AG08396 (cell line): ENCODE measurements at places on chromosomes 6 and 20.

- no peak for DNase-seq
Measured at GRCh38 chr6:46263707-46264086, 92.9 kb upstream of the ENPP5 start.

- no peak for DNase-seq
Measured at GRCh38 chr6:6461138-6461537, 127.4 kb upstream of the LY86 start.

DNA sequence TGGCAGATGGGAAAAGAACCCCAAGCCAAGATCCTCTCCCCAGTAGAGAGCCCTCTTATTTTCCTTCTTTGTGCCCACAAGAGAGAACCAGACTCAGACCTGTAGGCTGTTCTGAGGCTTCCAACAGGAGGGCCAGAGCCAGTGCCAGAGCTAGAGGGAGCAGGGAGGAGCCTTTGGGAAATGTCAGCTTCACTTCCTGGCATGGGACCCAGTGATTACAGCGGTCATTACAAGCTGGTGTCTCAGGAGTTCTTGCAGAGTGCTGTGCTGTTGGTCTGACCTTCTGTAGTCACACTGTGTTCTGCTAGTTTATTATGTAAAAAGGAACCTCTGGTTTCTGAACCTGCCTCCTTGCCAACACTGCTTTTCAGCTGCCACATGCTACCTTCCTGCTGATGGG, 38.9 kb downstream of the STK35 start:
- DNase-seq, result peak; percentile 28

DNA sequence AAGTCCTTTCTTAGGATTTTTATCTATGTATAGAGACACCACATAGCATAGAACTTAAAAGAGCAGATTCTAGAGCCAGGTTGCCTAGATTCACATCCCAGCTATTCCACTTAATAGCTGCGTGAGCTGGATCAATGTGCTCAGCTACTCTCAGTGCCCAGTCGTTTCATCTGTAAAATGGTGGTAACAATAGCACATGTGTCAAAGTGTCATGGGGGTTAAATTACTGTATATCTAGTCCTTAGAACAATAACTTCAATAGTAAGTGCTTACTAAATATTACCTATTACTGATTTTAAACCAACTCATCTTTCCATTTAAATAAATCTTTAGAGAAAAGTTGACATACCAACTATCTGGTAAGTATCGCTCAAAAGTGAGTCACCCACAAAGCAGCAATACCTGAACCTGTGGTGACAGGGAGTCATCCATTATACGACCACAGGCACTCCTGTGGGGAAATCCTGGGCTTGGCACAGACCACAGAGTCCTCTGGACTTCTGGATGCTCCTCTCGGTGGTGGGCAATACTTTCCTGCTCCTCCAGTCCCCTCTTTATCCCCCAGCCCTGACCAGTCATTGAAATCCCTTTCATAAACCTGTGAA, 154.8 kb downstream of the PDSS2 start:
- no peak for DNase-seq

- DNase-seq, result no peak
Measured at GRCh38 chr20:10963717-10964266, 290.0 kb upstream of the JAG1 start.

DNA sequence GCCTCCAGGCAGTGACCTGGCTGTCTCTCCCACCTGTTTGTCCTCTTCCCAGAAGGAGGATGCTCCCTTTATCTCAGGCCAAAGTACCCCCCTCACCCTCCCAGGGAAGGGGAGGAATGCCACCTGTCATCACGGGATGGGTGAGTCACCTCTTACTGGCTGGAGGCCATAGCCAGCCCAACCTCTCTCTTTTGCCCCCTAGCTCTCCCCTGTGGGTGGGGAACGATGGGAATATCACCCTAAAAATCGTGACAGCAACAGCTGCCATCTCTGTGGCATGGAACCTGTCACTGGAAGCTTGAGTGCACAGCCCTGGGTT, 137.5 kb upstream of the PTPN1 start:
- DNase-seq, result no peak

DNA sequence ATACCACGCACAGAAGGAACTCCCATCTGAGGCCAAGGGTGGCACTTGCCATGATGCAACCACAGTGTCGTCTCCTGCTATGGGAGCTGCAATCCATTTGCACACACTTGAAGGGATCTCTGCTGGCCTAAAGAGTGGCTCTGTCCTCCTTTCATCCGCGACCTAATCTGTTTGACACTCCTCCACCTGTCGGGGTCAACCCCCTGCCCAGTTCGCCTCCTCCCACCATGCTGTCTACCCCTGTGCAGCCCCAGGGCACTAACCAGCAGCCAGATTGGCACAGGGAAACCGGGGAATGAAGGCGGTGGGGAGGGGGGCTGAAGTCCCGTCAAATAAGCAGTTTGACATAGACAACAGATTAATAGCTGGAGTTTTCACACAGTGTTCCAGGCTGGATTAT, 58.1 kb upstream of the FOXQ1 start:
- DNase-seq, result no peak

DNA sequence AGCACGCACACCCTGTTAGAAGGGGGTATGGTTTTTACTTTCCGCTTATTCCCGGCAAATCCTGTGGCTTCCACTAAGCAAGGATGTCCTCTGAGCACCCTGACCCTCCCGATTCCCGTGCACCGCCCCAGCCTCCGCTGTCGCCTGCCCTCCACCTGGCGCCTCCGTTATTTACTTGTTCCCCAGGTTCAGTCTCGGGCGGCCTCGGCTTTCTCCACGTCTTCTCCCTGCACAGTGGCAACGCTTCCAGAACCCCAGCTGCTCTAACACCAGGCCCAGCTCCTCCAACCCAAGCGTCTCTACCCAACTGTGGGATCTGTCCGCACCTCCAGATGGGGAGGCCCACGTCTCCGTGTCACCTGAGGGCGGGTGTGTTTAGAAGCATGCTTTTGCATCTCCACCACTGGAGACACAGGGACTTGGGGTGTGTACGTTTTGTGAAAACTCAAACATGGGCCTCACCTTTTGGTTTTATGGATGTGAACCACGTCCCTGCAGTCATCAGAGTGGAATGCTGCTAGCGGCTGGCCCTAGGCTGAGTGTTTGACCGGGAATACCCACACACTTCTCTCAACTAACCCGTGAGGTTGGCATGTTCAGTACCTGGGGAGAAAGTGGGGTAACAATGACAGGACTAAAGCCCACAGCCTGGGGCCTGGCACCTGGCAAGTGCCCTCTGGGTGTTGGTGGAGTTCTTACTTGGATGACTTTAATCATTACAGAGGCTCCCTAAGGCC, 79.9 kb downstream of the THBS2 start:
- no peak for DNase-seq

- DNase-seq, result no peak
Measured at GRCh38 chr6:47603995-47604394, 94.4 kb upstream of the ADGRF4 start.

- DNase-seq, result no peak
Measured at GRCh38 chr20:59247731-59248684, 52.4 kb upstream of the EDN3 start.

DNA sequence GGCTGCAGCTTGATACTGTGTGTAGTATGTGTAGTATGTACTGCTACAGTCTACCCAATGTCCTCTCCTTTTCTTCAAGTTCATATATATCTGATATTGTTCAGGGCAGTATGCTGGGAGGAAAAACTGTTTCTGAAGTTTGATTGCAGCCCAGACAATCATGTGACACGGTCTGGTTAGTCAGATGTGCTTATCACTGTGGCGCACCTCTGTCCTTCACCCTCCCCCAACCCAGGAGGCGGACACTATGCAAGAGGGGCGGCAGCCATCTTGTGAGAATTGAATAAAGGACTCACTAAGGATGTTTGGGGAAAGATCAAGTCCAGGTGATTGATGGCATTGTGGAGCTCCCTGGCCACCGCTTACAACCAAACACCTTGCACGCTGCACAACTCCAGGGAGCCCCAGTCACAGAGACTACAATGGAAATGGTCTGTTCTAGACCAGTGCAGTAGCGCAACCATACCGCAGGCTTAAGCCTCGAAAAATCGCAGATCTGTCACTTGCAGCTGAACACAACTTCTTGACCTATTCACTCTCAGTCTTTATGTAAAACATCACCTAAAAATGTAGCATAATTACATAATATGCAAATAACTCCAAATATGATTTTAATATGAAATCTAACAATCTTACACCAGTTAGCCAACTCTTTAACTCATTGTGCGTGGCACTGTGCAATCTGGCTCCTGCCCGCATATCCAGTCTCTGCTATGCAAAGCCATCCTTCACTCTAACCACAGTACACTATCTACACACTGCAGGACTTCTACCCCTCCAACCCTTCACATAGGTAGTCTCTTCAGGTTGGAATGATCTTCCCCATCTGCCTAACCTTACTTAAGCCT, 79.3 kb downstream of the VGLL2 start:
- no peak for DNase-seq

DNA sequence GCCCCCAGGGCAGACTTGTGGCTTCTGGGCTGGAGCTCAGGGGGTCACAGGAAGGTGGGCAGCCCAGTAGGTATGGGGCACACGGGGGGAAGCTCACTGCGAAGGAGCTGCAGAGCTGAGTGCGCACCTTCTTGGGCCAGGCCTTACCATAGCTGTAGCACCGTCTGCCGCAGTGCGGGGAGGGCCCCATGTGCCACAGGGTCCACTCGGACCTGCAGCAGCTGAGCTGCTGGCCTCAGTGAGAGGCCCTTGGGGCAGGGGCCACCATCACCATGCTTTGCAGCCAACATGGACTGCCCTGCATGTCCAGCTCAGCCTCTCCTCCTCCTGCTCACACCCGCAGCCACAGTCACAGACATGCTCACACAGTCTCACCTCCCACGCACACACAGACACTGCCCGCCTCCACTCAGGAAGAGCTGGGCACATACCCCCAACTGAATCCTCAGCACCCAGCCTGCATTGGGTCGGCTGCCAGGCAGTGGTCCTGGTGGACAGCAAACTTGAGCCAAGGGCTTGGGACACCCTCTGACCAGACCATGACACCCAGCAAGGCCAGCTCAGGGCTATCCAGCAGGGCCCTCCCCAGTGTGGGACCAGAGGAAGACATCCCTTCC, 35.3 kb downstream of the YTHDF1 start:
- DNase-seq, result no peak

- DNase-seq, result no peak
Measured at GRCh38 chr6:152221806-152222628, 414.5 kb downstream of the ESR1 start.

- DNase-seq, result no peak
Measured at GRCh38 chr6:16168858-16169257, 40.0 kb downstream of the MYLIP start.

DNA sequence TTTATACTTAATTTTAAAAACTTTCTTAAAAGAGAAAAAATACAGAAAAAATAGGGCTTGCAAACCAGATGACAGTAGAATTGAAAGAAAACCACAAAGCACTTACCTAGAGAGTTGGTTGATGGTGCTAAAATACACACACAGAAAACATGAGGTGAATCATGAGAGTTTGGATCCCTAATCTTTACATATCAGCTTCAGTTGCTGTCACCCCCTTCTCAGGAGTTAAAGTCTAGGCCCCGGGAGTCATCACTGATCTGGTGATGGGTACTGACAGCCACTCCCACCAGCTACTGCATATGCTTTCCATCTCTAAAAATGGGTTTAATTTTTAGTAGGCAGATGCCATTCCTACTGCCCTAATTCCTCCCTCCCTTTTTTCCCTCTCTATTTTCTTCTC, 16.7 kb downstream of the TSBP1 start:
- no peak for DNase-seq

- no peak for DNase-seq
Measured at GRCh38 chr6:10695086-10695657, 400 bp downstream of the PAK1IP1 start.

- DNase-seq, result no peak
Measured at GRCh38 chr6:5986861-5987260, 19.9 kb downstream of the NRN1 start.

GRCh38 chr6:72130327-72130726, 244.0 kb downstream of the RIMS1 start:
- no peak for DNase-seq

DNA sequence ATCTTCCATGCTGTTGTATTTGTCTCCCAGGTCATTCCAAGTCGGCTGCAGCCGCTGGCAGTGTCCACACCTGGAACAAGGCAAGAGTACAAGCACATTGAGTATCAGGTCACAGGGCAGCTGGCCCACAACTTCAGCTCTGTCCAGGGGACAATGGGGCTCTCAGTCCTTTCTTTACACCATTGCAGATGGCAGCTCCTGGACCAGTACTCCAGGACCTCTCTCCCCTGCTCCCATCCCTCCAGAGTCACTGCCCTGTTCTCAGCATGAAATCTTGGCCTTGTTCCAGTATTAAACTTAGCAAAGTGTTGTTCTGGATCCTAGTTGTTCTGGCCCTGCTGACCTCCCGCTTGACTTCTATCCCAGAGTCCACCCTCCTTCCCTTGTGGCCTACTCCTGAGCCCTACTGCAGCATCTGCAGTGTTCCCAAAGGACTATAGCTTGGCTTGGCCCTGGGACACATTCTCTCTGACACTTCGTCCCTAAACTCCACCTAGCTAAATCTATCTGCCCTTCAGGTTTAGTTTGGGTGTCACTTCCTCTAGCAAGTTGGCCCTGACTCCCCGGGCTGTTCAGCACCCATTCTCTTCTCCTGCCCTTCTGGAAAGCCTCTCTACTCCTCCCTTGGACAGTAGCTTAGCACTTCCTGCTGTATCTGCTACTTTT, 5.8 kb downstream of the TXNDC5 start:
- DNase-seq, result no peak

- peak; percentile 8 for DNase-seq
Measured at GRCh38 chr20:12152996-12153395, 235.3 kb downstream of the BTBD3 start.

GRCh38 chr6:43748765-43749164, 21.2 kb upstream of the VEGFA start:
- DNase-seq, result no peak

GRCh38 chr6:157193443-157193996, 129.8 kb downstream of the TMEM242 start:
- DNase-seq, result no peak

DNA sequence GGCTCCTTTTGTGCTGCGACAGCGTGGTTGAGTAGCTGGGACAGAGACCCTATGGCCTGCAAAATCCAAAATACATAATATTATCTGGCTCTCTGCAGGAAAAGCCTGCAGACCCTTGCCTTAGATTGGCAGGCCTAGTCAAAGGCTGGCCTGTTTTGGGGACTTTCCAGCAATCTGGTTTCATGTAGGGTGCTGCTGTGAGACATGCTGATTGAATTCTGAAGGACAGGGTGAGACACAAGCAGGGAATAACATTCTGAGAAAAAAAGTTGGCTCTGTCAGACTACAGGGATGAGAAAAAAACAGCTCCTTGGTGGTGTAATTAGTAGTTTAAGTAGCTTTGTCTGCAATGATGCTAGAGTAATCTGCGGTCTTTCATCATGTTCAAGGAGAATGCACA, 402.7 kb upstream of the AGPAT4 start:
- DNase-seq, result no peak

GRCh38 chr6:27135087-27135657, 112.3 kb upstream of the PRSS16 start:
- no peak for DNase-seq

DNA sequence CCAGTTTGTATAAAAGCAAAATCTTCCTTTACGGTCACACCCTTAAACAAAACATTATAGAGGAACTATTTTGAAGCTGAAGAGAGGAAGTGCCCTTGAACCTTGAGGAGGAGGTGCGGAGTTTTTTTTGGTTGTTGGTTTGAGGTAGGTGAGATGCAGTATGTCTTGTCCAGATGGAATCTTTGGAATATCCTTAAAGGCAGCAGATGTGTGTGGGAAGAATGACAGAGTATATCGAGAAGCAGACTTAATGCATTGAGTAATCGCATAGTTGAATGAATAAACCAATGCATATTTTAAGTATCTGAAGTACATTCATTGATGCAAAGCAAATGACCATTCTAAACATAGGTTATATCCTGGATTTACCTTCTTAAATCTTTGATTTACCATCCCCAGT, 49.9 kb downstream of the AIG1 start:
- DNase-seq, result no peak
